ENCODE measurements at places on chromosomes 2 and 18.

DNA sequence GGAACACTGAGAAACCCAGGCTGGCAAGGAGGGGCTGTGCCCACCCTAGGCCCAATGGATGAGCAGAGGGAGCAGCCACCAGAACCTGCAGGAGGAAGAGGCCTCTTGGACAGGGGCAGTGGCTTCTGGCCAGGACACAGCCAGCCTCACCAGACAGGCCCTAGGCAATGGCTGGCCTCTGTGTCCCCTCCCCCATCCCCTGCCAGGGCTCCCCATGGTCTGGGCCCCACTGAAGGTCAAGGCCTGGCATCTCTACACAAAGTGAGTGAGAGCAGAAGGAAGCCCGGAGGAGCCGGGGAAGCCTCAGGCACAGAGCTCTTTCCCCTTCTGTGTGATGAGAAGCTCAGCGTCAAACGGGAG is 6.3 kb downstream of the PRLH start:
- DNase-seq: no peak

- DNase-seq: no peak
Measured at GRCh38 chr2:133599811-133600210, 31.5 kb upstream of the NCKAP5 start.

DNA sequence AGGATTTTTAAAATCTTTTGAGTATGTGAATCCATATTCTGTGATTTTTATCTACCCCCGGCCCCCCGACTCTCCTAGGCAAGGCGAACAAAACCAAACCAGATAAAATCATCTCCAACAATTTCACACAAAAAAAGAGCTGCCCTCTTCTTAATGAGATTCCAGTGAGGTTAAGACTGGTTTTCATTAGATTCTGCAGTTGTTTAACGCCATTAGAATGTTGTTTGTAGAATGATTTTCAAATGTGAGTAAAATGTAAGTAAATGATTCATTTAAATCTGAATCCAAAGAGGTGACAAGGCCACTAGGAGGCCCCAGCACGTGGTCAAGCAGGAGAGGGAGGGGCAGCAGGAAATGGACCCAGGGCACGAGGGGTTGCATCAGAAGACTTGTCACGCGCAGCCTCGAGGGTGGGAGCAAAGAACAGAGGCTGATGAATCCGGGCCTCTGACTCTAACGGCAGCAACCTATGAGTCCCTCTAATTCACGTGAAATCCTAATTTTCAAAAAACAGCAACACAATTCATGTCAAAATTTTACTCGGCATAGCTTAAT is 24.3 kb upstream of the KLHL29 start:
- DNase-seq: peak; percentile 33

DNA sequence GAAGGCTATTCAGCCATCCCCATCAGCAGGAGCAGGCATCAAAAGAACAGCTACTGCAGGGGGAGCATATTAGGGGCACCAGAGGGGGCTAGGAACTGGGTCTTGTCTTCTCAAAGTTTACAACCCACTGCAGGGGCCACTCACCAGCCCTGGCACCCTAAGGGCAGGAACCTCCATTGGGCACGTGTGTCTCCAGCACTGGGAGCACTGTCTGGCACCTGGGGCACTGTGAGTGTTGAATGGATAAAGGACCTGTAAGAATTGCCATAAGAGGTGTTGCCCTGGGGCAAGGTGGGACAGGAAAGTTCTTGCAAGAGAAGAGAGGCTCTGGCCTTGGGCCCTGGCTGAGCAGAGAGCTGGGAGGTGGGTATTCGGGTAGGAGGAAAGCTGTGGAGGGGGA is 1.4 kb upstream of the STEAP3 start:
- DNase-seq: no peak

GRCh38 chr2:62691186-62691585 is 14.3 kb upstream of the EHBP1 start:
- DNase-seq: no peak

- DNase-seq: no peak
Measured at GRCh38 chr18:75249672-75250470, 39.3 kb downstream of the TSHZ1 start.

GRCh38 chr2:28310107-28310506 is 82.6 kb upstream of the FOSL2 start:
- DNase-seq: no peak

- no peak for DNase-seq
Measured at GRCh38 chr2:219946529-219946928, 319.1 kb downstream of the SLC4A3 start.

- DNase-seq: peak; percentile 93
Measured at GRCh38 chr2:226063704-226064440, 664.4 kb downstream of the NYAP2 start.

DNA sequence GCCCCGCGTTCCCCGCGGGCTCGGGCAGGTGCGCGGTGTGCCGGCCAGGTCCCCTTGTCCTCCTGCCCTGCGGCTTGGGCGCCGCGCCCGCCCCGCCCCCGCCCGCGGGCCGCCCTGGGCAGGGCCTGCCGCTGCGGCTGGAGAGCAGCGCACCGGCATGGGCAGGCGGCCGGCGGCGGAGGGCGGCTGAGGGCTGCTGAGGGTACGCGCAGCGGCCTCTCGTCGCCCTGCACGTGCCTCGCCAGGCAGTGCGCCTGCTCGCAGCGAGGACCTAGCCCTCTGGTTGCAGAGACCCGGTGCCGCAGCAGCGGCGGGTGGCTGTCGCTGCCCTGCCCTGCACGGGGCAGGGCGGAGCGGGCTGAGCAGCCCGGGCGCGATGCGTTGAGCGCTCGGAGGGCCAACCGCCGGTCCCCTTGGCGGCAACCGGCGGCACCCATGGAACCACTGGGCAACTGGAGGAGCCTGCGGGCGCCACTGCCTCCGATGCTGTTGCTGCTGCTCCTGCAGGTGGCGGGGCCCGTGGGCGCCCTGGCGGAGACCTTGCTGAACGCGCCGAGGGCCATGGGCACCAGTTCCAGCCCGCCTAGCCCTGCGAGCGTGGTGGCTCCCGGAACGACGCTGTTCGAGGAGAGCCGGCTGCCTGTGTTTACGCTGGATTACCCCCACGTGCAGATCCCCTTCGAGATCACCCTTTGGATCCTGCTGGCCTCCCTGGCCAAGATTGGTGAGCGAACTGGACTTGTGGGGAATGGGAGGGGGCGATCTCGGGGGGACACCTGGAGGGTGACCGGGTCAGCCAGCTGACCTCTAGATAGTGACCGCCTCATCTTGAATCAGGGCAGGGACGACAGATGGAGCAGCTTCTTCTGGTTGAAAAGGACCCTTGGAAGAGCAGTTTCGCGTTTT is at the start of gene SLC9A2:
SLC9A2 (plus strand) TSS at position 140 of the 906 bp plus-strand sequence; CDS start at position 436, 296 bp downstream.
- DNase-seq: no peak

GRCh38 chr2:145166731-145167302 is 646.9 kb upstream of the ZEB2 start:
- no peak for DNase-seq

DNA sequence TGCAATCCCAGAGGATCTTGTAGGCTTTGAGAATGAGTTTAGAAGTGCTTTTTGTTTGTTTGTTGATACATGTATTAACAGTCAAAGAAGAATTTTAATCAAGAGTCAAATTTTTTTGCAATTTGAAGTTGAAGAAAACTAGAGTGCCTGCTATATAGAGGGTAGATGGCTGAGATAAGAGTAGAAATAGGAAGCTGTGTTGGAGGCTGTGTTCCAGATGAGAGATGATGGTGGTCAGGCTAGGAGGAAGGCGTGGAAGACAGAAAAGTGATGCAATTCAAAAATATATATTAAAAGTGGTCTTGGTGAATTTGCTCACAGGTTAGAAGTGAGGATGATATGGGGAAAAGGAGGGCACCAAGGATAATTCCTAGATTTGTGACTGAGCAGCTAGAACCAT is 978.3 kb downstream of the BCL11A start:
- no peak for DNase-seq

- no peak for DNase-seq
Measured at GRCh38 chr2:150425121-150425955, 62.1 kb downstream of the RND3 start.

- peak; percentile 84 for DNase-seq
Measured at GRCh38 chr18:8991155-8991554, 111.3 kb upstream of the NDUFV2 start.

DNA sequence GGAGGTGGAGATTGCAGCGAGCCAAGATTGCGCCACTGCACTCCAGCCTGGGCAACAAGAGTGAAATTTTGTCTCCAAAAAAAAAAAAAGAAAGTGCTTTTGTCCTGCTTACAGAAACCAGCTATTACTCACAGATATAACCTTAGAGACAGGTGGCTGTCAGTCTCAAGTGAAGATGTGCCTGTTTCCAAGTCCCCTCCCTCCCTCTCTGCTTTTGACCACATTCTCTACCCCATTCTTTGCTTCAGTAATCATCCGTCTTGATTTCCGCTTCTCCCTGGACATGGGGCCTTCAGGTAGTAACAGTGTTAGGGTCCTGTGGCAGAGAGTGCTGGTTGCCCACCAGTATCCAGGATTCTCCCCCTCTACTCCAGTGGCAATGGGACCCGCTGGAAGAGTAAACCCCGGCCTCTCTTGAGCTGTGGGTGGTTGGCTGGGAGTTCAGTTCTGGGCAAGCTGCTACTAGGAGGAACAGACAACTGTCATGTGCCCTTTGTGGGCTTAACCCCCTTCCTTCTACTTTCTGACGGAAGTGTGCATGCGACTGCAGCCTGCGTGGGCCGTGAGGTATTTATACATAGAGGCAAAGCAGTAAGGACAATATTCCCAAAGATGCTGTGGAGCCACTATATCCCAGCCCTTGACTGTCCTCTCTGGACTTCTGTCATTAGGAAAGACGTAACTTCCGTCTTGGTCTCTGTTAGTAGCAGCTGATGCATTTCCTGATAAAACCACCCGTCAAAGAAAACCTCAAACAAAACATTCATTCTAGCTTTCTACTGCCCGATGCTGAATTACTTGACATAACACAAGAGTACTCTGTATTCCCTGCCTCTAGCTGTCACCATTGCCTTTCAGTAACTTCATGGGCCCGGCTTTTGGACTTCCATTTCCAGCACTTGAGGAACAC is 17.8 kb downstream of the PDCL3 start:
- DNase-seq: no peak

GRCh38 chr2:207463433-207463832 is 66.3 kb upstream of the CREB1 start:
- no peak for DNase-seq

- DNase-seq: no peak
Measured at GRCh38 chr2:55705027-55705653, 11.5 kb upstream of the PNPT1 start.

- DNase-seq: no peak
Measured at GRCh38 chr2:52794581-52794980, 973.0 kb upstream of the CHAC2 start.

- DNase-seq: peak; percentile 42
Measured at GRCh38 chr2:231900486-231900942, 25.7 kb downstream of the NPPC start.

DNA sequence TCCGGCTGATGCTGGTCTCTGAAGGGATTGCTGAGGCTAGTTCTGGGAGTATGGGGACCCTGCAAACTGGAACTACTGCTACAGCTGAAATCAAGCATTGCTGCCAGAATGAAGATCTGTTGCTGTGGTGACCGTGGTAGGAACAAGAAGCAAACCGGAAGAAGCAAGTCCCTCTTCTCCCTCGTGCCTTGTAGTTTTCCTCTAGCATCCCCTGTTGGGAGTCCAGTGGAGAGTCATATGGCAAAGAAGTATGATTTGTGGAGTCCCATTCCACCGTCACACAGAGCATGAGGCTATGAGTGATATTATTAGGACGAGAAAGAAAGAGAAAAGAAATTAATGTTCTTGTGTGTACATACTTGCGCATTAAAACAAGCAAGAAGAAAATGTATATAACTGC is 138.8 kb upstream of the SP5 start:
- no peak for DNase-seq

- DNase-seq: no peak
Measured at GRCh38 chr18:49876536-49876935, 63.2 kb upstream of the ACAA2 start.

DNA sequence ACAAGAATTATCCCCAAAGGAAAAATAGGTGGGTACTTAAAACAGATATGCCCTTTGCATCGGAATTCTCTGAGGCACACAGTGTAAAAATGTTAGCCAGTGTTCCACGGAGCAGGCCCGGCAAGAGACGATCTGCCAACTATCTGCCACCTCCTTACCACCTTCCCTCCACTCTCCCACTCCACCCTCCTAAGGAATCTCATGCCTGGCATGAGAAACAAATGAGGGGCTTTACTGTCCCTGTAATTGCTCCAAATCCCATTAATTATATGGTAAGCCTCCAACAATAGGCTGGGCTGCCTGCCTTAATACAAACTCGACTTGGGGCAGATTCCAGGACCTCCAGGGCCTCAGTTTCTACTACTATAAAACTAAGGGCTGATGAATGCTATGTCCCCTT is 102.3 kb downstream of the ZBTB7C start:
- DNase-seq: no peak

DNA sequence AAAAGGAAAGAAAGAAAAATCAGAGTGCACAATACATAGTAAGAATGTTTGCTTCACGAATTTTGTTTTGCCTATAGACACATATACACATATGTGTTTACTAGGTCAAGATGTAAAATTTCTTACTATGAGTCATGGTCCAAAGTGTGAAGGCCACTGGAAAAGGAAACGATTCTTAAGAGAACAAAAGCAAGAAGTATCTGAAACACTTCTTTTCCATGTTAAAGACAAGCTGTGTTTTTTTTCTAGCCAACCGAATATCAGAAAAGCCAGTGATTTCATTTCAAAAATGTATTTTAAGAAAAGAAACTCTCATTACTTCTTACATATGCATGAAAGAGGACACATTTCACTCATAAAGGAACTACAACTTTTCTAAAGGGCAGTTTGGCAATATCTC is 24.9 kb downstream of the PECR start:
- DNase-seq: no peak

DNA sequence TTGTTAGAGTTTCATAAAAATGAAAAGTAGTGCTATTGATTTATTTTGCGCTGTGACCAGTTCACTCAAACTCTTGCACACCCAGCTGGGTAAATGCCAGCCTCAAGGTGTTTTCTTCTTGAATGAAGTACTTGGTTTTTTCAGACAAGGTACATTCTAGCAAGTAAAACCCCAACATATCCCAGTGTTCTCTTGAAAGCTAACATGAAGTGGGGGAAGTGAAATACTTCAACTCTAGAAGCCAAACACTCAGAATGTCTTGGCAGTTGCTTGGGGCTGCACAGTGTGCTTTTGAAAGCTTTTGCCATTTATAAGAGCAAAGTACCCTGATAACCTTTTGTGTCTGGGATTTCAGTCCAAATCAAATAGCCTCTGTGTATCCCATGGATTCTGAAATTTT is 13.4 kb downstream of the NPAS2 start:
- no peak for DNase-seq

DNA sequence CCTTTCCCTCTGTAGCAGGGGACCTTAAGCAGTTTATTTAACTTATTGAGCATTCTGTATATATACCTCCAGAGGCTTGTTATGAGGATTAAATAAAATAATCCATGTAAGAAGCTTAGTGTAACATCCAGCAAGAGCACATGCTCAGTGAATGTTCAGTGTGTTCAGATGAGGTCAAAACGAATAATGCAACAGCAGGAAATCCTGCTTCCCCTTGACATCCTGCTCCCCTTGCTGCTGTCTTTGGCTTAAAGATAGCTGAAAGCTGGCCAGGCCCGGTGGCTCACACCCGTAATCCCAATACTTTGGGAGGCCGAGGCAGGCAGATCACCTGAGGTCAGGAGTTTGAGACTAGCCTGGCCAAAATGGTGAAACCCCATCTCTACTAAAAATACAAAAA is 68.7 kb downstream of the COL4A4 start:
- DNase-seq: no peak

- DNase-seq: peak; percentile 48
Measured at GRCh38 chr2:85468704-85469349, 50.3 kb downstream of the SH2D6 start.

- peak; percentile 4 for DNase-seq
Measured at GRCh38 chr2:55225481-55226020, 6.5 kb downstream of the CLHC1 start.

GRCh38 chr2:47558116-47558767 is 155.3 kb downstream of the MSH2 start:
- DNase-seq: no peak

Data from fibroblast of skin of abdomen (primary cell).